Left colon (tissue), 2 donors: ENCODE measurements at places on chromosomes 3 and 15.

- no peak for DNase-seq
Observed at GRCh38 chr3:194741916-194742315, 56.2 kb downstream of the FAM43A start.

DNA sequence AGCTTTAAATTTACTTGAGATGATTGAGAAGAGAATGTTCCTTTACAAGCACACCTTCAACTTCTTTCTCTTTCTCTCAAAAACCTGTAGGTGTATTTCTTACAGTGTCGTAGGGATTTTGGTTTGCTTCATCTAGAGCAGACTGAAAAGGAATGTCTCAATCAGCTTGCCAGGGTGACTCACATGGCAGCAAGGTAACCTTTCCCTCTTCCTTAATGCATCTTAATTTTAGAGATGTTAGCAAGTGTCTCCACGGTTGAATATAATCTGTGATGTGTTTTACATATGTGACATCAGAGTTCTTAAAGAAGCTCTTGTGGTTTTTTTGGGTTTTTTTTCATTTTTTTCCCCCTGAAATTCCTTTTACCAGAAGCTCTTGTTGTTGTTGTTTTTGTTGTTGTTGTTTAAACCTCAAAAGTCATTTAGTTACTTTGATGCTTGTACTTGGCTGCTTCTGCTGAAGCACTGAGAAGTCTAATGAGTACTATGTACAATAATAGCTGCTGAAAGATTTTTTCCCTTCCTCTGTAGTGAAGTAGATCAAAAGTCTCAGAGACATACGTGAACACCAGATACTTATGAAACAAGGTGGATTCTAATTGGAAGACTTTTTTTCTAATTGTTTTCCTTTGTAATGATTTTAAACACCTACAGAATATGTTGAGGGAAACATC is 83.1 kb downstream of the RETNLB start:
- DNase-seq: no peak

DNA sequence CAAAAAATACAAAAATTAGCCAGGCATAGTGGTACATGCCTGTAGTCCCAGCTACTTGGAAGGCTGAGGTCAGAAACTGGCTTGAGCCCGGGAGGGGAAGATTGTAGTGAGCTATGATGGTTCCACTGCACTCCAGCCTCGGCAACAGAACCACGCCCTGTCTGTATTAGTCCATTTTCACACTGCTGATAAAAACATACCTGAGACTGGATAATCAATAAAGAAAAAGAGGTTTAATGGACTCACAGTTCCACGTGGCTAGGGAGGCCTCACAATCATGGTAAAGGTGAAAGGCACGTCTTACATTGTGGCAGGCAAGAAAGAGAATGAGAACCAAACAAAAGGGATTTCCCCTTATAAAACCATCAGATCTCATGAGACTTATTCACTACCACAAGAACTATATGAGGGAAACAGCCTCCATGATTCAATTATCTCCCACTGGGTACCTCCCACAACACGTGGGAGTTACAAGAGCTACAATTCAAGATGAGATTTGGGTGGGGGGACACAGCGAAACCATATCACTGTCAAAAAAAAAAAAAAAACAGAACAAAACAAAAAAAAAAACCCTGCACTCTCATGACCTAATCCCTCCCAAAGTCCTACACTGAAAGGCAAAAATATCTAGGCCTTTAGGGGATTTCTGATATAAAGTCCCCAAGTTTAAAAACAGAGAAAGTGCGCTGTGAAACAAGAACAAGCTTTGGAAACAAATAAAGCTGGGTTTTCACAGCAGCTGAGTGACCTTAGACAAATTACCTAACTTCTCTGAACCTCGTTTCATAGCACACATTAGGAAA is 224.7 kb downstream of the IGSF11 start:
- DNase-seq: no peak

DNA sequence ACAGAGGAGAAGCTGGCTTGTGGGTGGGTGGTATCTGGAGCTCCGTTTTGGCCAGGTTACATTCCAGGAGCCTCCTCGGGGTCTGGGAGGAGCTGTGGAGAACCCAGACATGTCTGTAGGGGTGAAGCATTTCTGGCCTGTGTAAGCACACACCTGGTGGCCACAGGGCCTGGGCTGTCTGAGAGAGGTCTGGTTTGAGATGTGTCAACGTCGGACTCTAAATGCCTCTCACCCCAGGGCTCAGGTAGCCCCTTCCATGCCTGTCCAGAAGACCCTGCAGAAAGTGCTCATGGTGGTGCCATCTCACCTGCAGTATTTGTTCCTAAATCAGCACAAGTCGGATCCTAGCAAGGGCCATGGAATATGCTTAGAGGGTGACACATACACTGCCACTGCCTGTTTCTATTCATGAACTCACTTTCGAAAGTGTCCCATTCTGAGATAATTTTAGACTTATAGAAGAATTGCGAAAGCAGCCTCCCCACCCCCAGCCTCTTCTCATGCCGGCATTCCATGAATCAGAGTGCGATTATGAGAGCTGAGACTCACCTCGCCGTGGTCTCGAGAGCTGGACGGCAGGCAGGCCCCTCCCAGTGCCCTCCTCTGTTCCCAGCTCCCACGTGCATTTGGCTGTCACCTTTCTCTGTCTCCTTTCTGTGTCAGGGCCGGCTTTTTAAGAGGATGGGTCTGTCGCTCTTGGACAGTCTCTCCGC is 63.7 kb downstream of the KLF15 start:
- DNase-seq: no peak
